ENCODE measurements at places on chromosomes 7 and 10.

GRCh38 chr7:108363659-108364058, 92.6 kb downstream of the NRCAM start:
- DNase-seq: no peak

DNA sequence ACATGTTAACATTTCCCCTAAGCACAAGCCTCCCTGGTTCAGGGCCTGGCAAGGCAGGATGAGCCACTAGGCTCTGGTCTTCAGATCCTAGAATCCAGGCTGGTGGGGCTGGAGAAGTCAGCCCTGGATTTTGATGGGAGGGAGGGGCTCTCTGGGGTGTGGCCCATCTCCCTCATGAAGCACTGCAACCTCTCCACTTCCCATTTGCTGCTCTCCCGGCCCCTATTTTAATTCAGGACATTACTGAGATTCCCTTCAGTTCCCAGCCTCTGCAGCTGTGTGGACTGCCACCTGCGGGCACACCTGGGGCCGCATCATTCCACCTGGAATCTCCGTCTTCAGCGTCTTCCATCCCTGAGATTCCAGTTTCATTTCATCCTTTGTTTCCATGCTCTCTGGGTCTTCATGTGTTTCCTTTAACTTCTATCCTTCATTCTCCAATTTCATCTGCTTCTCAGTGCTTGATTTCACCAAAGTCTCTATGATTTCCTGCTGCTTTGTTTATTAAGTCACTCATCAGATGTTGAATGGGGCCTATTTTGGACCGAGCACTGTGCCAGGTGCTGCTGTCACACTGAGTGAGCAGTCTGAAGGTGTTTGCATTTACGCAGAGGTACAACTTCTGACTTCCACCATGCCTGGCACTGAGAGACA, 253.6 kb downstream of the WDR37 start:
- DNase-seq: no peak

DNA sequence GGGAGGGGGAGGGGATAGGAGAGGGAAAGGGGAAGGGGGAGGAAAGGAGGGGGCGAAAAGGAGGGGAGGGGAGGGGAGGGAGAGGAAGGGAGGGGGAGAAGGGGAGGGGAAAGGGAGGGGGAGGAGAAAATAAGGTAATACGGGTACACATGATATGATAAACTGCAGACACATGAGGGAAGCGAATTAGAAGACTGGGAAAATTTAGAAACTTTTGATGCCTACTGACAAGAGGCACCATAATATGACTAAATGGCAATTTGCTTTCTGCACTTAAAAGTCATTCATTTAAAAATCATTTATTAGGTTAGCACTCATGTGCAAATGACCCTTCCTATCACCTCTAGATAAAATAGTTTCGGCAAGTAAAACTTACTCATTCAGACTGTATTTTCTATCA, 73.6 kb downstream of the ARHGAP12 start:
- DNase-seq: no peak

GRCh38 chr7:118531566-118531965, 307.1 kb downstream of the ANKRD7 start:
- DNase-seq: no peak

DNA sequence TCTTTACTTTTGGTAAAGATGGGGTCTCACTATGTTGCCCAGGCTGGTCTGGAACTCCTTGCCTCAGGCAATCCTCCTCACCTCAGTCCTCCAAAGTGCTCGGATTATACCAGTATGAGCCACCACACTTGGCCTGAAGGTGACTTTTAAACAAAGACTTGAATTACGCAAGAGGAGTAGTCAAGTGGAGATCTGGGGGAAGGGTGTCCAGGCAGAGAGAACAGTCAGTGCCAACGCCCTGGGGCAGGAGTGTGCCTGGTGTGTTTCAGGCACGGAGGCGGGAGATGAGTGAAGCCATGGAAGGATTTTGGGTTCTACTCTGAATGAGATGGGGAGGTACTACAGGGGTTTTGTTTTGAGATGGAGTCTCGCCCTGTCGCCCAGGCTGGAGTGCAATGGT, 82.6 kb upstream of the NPTX2 start:
- DNase-seq: no peak

- no peak for DNase-seq
Measured at GRCh38 chr7:142969183-142969582, 7.0 kb upstream of the KEL start.

DNA sequence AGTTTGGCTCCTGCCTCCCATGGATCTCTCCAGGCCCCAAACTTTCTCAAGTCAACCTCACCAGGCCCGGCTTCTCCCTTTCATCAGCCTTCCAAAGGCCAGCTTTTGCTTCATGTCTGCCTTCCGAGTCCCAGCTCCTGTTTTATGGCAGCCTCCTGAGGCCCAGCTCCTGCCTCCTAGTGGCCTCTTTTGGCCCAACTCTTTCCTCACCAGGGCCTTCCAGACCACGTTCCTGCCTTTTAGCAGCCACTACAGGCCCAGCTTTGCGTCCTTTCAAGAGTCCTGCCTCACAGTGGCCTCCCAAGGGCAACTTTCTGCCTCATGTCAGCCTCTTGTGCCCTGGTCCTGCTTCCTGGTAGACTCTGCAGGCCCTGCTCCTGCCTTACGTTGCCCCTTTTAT, 15.3 kb upstream of the TMEM248 start:
- DNase-seq: no peak

All from activated CD4-positive, CD25-positive, alpha-beta regulatory T cell treated with anti-CD3 and anti-CD28 coated beads, Interleukin-2, amount 50 U/mL, for 72 hours (primary cell).